Endothelial cell (in vitro differentiated cells): ENCODE measurements at places on chromosomes 5 and 9. TPM values are rescaled to one million over a fixed set of nuclear protein-coding genes. Genes with fewer than 3 reads are reported as not detected.
A peak's percentile ranks its signal among the peaks of the same experiment; 100 is the strongest.

DNA sequence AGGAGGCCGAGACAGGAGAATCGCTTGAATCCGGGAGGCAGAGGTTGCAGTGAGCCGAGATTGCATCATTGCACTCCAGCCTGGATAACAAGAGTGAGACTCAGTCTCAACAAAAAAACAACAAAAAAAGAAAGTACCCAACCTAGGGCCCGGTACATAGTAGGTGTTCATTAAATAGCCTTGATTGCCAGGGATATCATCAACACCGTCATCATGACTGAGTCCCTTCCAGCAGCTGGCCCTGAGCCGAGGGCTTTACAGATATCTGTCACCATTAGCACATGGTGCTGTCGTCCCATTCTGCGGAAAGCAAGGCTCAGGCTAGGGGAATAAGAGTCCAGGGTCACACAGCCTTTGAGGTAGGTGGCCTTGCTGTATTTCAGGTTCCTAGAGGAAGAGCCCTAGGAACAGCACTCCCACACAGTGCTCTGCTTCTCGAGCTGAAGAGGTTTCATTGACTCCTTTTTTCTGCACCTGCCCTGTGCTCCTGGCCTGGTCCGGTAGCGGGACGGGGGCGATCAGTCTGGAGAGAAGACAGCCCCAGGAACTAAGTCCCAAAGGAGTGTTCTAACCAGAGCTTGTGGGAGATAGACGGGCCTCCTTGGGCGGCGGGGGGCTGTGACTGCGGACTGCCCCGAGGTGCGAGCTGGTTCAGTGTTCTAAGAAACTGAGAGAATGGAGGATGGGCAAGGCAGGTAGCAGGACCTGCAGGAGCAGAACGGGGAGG is 48.2 kb downstream of the CXXC5 start:
- peak overlapping the region; percentile 77 for H3K4me3 ChIP-seq
- peaks cover 19% of the 10 kb centered on the region for H3K4me1 ChIP-seq
- no peaks in the 10 kb centered on the region for H3K36me3 ChIP-seq
- H3K27ac ChIP-seq = peak overlapping the region; percentile 18
- peaks cover 13% of the 10 kb centered on the region for H3K27me3 ChIP-seq

DNA sequence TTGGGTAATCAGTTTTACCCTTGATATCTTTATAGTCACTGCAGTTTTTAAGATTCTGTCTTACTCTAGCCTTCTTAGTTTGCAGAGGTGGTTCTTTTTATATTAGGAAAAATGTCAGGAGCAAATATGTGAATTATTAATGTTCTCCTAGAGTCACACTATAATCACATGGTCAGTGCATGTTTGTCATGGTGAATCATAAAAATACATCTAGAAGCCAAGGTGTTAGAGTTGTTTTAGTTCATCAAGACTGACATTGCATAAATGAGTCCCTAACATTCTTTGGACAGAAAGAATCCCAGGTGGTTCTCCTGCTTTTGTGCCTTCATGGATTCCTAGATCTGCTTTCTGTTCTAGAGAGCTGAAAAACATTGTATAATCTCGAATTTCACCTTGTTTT is 22.9 kb downstream of the ATG10 start:
- H3K36me3 ChIP-seq = peaks cover 14% of the 10 kb centered on the region
- DNase-seq = no peak

The PCDHGA3 gene
- 1.4 TPM for total RNA-seq

DNA sequence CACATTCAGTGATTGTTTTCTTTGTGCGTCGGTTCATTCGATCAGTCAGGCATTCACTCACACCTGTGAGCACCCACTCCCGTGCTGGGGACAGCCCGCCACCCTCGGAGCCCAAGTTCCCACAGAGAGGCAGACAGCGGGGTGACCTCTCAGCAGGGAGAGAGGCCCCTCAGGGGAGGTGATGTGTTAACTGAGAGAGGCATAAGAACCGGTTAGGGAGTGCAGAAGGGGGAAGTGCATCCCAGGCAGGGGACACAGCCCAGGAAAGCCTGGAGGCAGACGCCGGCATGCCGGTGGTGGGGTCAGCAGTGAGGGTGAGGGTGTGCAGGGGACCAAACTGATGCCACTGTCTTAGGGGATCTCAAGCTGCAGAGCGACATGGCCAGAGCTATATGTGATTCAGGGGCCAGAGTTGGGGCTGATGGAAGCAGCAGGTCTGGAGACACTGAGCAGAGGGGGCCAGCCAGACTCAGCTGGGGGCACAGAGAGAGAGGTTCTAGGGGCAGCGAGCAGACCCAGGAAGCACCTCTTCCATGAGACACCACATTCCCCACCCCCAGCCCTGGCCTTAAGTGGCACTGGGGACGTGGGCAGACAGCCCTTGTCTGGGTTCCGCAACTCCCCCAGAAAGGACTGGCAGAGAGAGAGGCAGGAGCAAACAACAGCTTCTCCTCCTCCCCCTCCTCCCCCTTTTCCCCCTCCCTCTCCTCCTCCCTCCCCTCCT is 35.9 kb downstream of the HK3 start:
- peaks cover 11% of the 10 kb centered on the region for H3K27me3 ChIP-seq
- no peak overlapping the region for H3K4me3 ChIP-seq
- no peak for DNase-seq
- no peak overlapping the region for H3K27ac ChIP-seq

DNA sequence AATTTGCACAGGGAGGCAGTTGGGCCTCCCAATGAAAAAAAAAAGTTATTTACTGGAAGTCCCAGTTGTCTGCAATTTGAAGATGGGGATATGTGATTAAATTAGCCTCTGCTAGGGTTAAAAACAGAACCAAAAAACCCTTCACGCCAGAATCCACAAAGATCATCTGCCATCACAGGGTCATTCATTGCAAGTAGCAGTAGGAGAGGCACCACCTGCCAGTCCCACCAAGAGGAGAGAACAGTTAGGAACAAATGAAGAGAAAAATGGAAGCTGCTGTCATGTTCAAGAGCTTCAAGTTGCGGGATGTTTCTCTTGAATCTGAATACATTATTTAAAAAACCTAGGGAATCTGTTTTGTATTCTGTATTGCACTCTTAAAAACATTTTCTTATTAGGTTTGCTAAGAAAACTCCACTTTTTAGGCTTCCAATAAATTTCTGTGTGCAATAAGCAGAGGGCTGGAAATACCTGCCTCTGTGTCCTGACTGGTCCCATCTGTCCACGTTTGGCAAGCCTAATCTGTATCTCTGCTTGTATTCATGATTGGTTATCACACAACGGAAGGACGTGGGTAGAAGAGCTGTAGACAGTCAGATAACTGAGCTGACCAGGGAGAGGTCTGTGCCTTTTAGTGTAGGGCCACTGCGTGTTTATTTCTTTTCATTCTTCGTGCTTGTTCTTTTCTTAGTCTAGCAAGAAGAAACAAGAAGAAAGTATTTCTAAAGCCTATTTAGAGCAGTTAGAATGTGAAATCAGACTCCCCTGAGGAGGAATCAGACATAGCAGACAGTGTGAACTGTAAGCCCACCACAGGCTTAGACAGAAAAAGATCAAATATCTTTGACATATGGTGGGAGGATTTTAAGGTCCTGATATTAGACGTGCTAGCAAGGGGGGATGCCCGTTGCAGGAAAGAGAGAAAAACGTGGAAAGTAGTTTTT is 630.6 kb upstream of the SEMA6A start:
- H3K36me3 ChIP-seq = peaks cover 3% of the 10 kb centered on the region
- no peaks in the 10 kb centered on the region for H3K4me1 ChIP-seq
- DNase-seq = no peak
- H3K27ac ChIP-seq = no peak overlapping the region
- peaks cover 2% of the 10 kb centered on the region for H3K27me3 ChIP-seq

DNA sequence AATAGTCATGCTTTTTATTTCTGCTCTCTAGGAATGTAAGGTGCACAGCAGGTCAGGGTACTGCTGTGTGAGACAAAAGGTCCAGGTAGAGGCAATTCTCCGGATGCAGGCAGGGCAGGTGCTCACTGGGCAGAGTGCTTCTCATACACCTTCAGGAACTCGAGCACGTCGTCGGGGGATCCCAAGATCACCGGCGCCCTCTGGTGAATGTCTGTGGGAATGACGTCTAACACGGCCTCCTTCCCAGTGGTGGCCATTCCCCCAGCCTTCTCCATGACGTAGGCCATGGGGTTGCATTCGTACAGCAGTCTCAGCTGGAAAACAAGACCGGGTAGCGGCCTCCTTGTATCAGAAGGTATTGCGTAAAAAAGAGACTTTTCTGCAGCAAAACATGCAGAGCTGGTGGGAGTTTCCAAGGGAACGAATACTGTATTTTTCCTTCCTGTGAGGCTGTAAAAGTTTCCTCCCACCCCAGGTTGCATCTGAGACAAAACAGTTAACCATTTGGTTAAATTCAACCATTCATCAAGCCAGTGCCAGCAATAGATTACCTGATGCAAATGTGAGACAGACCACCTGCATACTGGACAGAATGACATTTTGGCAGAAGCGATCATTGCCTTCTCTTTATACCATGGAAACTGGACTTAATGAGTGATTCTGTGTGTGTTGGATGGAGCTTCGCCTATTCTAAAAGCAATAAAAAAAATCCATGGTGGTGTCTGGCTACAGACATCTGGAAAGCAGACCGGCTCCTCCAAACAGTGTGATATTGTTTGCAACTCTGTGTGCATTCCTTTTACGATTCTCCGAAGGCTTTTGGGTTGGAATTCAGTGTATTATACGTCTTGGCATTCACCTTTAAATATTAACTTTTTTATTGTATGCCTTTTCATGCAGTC is 9.9 kb upstream of the FBP2 start:
- peak; percentile 78 for DNase-seq
- H3K4me1 ChIP-seq = peaks cover 10% of the 10 kb centered on the region
- no peaks in the 10 kb centered on the region for H3K36me3 ChIP-seq

- H3K36me3 ChIP-seq = no peaks in the 10 kb centered on the region
- peaks cover 4% of the 10 kb centered on the region for H3K4me1 ChIP-seq
- no peaks in the 10 kb centered on the region for H3K27me3 ChIP-seq
- no peak overlapping the region for H3K4me3 ChIP-seq
Observed at GRCh38 chr9:125931211-125931610, 184.0 kb downstream of the PBX3 start.

DNA sequence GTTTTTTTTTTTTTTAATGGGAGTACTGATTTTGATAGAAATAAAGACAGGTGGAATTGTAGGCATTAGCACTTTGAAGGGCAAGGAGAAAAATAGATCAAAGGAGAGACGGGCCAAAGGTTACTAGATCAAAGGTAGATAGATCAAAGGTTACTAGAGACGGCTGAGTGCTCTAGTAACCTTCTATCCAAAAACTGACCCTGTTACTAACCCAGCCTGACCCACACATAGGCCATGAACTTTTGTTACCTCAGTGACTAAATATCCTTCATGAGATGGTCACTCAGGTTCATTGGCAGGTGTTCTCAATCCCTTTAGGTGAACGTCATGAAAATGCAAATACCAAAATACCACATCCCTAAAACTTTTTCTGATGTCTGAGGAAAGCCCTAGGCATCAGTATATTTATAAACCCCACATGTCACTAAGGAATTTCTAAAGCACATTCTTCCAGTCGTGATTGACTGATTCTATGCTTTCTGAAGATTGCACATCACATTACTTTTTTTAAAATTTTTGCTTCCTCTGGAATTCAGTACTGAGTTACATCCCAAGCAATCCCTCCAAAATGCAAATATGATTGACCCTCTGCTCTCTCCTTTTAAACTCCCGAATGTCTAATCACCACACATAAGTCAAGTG is 772.7 kb downstream of the BRINP1 start:
- no peaks in the 10 kb centered on the region for H3K27me3 ChIP-seq
- no peaks in the 10 kb centered on the region for H3K4me1 ChIP-seq
- H3K4me3 ChIP-seq = no peak overlapping the region
- no peak for DNase-seq
- H3K27ac ChIP-seq = no peak overlapping the region

- peak overlapping the region; percentile 25 for H3K27ac ChIP-seq
- H3K4me1 ChIP-seq = peaks cover 42% of the 10 kb centered on the region
- DNase-seq = no peak
- peaks cover 9% of the 10 kb centered on the region for H3K27me3 ChIP-seq
- H3K36me3 ChIP-seq = no peaks in the 10 kb centered on the region
Observed at GRCh38 chr5:177393206-177393765, 7.2 kb downstream of the PFN3 start.

GRCh38 chr5:55055183-55055582 is 31.1 kb downstream of the GZMK start:
- DNase-seq = no peak
- H3K27ac ChIP-seq = no peak overlapping the region
- H3K36me3 ChIP-seq = peaks cover 8% of the 10 kb centered on the region
- no peaks in the 10 kb centered on the region for H3K27me3 ChIP-seq
- no peak overlapping the region for H3K4me3 ChIP-seq

DNA sequence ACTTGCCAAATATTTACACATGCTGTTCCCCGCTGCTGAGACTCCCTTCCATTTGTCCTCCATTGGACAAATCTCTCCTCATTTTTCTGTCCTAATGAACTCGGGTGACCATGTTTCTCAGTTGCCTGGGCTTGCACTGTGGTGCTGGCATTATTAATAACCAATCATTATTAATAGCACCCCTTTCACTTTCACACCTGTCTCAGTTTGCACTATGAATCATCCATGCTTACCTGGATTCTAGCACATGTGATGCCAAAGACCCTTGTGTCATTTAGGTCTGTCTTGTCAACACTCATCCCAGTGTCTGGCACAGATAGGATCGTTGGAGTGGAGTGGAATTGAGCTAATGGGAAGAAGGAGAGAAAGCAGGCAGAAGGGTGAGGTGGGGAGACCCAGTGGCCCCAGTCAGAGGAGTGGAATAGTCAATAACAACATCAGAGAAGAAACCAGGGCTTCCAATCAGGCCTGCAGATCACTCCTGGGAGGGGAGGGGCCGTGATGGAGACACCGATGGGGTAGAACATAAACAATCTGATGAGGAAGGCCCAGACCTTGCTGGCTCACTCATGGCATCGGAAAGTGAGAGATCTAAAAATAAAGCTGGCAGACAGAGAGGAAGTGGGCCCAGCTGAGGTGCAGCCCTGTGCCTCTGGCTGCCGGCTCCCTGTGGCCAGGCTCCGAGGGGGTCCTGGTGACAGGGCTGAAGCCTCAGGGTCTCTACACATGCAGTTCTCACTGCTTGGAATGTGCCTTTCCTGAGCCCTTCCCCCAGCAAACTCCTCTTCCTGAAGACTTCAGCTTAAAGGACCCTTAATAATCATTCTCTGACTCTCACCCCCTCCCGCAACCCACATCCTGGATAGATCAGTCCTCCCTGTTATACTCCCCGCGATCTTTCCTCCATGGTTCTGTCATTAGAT is 33.5 kb upstream of the CRB2 start:
- no peak for DNase-seq
- H3K27ac ChIP-seq = peak overlapping the region; percentile 38
- H3K36me3 ChIP-seq = peaks cover 4% of the 10 kb centered on the region
- peaks cover 9% of the 10 kb centered on the region for H3K27me3 ChIP-seq
- H3K4me1 ChIP-seq = peaks cover 28% of the 10 kb centered on the region
